Stimulated activated CD8-positive, alpha-beta memory T cell treated with anti-CD3 and anti-CD28 coated beads, Interleukin-15, amount 100 ng/mL, for 24 hours (primary cell): ENCODE measurements at places on chromosomes 1 and 21.

GRCh38 chr1:150762552-150762951 is 3.0 kb downstream of the CTSS start:
- DNase-seq = no peak

DNA sequence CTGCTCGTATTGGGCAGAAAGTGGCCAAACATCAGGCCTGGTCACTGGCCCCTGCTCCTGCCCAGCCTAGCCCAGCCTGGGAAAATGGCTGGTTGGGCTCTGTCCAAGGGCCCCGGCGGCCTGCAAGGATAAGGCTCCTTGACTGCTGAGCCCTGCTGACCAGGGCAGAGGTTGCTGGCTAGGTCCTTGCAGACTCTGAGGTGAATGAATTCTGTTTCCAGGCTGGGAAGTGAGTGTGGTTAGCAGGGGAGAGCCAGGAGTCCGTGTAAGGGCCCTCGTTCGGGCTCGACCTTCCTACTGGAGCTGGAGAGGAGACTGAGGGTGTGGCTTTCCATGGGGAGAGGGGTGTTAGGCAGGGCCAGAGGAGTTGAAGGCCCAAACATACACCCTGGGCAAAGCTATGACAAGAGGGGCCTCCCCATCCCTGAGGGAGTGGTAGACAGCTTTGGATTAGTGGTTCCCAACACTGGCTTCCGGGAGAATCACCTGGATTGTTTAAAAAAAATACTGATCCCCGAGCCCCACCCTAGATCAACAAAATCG is 20.6 kb downstream of the CSF1 start:
- no peak for DNase-seq

DNA sequence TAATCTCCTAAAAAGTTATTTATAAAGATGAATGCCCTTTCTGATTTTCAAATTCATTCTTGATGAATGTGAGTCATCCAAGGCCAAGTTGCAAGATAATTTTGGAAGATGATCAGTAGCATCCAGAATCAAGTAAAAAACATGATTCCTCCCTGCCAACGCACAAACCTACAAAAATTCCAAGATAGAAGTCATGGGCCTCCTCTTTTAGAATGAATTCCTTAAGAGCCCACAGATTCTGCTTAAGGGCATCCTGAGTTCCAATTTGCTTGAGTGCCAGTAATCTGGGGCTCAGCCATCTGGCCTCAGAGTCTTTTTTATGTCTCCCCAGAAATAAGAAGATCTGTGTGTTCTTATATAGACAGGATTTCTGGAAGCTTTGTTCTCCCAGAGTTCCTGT is 23.2 kb upstream of the SPATA6 start:
- no peak for DNase-seq

GRCh38 chr1:66445492-66446181 is 88.3 kb upstream of the SGIP1 start:
- no peak for DNase-seq

DNA sequence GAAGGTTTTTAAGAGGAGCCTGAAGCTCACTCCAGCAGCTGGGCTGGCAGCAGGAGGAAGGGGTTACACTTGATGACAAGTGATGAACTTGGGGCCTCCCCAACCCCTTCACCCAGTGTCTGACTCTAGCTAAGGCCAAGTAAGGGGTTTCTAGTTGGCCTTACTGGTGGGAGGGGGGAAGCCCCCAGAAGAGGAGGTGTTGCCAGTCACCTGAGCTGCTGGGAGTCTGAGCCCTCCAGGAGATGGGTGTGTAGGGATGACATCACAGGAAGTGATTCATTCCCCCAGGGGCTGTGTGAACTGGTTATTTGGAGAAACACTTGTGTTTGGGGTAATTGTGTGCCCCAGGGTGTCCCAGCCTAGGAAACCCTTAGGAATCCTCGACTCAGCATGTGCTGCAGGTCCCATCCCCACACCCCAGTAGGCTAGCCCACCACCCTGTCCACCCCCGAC is 3.1 kb downstream of the PADI1 start:
- no peak for DNase-seq

- no peak for DNase-seq
These were observed 5.7 kb downstream of the ALG14 start for GRCh38 chr1:95067062-95067461.

DNA sequence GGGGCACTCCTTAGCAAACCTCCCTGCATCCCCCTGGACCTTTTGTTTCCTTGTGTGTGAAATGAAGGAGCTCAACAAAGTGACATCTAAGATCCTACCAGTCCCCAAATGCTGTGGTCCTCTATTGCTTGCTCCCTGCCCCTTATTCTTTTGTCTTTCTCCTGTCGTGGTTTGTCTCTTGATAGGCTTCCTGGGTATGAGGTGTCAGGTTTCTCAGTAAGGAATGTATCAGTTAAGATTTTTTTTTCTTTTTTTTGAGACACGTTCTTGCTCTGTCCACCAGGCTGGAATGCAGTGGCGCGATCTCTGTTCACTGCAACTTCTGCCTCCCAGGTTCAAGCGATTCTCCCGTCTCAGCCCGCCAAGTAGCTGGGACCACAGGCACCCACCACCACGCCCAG is 16.8 kb downstream of the CNIH3 start:
- DNase-seq = no peak

DNA sequence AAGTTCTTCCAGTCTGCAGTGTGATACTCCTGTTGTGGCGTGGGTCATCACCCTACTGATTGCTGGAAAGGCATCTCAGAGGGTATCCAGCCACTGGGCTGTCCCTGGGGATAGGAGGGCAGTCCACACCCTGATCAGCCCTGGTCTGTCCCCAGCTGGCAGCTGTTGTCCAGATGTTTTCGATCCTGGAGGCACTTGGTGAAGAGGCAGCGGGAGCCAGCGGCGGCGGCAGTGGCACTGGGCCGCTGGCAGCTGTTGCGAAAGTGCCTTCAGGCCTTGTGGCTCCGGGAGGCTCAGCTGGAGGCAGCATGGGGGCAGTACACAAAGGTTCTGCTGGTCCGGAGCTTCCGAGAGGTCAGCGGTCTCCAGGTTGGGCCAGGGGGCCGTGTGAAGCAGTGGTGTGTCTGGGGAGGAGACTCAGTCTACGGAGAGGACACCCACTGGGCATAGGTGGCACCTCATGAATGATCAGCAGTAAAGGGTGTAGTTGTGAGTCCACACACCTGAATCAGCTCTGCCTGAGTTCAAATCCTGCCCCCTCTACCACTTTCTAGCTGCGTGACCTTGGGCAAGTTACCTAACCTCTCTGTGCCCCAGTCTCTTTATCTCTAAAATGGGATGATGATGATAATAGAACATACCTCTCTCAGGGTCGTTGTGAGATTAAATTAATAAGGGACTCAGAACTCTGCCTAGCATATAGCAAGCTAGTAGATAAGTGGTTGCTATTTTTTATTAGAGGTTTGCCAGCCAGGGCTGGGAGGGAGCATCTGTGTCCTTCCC is 6.1 kb downstream of the C1orf167 start:
- no peak for DNase-seq

DNA sequence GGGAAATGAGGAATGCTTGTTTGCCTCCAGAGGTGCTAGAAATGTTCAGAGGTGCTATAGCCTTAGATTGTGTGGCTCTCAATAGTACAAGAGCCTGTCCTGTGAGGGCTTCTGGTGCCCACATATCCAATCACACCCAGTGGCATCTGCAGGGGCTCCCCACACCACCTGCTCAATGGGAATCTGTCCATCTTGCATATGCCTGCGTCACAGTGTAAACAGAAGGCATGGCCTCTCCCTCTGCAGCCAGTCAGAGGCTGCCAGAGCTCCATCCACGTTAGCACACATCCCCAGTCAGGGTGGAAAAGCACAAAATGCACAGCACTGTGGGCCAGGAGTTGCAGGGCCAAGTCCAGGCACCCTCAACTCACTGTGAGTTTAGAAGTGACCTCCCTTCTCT is 113.6 kb upstream of the GRIK3 start:
- DNase-seq = no peak

DNA sequence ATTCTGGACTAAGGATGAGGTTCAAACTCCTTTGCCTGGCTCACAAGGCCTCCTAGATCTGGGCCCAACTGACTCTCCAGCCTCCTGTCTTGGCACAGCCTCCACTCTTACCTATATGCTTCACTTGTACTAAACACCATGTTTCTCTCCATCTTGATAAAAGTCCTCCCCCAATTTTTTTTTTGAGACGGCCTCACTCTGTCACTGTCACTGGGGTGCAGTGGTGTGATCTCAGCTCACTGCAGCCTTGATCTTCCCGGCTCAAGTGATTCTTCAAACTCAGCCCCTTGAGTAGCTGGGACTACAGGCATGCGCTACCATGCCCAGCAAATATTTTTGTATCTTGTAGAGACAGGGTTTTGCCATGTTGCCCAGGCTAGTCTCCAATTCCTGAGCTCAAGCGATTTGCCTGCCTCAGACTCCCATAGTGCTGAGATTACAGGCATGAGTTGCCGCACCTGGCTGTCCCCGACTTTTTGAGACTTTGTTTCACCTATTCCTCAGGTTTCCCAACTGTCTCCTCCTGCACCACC is 39.7 kb downstream of the CD34 start:
- DNase-seq = no peak

DNA sequence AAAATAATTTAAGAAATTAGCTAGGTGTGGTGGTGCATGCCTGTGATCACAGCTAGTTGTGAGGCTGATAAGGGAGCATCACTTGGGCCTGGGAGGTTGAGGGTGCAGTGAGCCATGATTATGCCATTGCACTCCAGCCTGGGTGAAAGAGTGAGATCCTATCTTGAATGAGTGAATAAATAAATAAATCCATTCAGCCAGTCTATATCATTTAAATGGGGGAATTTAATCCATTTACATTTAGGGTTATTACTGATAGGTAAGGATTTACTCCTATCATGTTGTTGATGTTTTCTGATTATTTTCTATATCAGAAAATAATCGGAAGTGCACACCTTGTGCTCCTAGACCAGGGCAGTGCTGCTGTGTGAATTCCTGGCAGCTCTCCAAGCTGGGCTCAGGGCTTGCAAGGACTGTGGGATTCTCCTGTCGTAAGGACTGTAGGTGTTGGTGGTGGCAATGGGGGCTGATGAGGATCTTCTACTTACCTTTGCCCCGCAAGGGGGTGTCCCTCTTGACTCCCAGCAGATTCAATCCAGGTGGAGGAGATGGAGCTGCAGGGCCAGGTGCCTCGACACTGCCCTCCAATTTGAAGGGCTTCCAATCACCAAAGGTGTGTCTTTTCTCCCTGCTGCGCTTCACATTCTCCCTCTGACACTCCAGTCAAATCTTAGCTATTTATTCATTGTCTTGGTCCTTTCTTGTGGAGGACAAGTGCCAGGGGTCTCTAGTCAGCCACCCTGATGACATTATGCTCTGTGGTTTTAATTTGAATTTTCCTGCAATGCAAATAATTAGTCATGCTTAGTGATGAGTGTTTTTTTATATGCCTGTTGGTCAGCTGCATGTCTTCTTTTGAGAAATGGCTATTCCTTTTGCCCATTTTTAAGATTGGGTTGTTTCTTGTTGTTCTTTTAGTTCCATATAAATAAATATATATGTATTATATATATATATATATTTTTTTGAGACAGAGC is 14.1 kb upstream of the TRAPPC10 start:
- no peak for DNase-seq

DNA sequence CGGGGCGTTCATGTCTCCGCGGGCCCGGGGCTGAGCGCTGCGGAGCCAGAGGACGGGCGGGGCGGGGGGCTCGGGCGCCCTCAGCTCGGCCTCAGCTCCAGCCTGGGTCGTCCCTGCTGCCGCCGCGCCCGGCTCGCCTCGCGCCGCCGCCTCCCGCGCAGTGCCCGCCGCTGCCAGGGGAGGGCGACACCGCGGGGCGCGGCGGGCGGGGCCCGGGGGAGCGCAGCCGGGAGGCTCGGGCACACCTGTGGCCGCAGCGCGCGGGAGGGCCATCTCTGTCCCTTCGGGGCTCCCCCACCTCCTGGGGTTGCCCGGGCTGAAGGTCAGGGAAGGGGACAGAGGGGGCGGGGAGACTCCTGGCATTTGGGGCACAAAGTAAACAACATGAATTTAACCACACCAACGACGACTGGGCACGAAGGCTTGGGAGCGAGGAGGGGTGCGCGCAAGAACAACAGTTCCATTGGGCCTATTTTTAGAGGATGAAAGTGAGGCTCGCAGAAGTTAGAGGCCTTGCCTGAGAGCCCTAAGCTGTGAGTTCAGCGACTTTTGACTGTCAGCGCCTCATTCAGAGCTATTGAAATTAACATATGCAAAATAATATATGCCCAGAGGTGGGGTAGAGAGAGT is at the start of gene FAM131C:
Gene FAM131C, minus strand, starts transcription at position 162 of the 630 bp plus-strand sequence. CDS start 209 bp downstream, outside the sequence.
- peak; percentile 10 for DNase-seq

GRCh38 chr1:206883876-206884275 is 13.4 kb upstream of the IL24 start:
- no peak for DNase-seq

GRCh38 chr21:29168891-29169315 is 38.5 kb downstream of the MAP3K7CL start:
- DNase-seq = no peak

- DNase-seq = no peak
These were observed 542.8 kb upstream of the BEND5 start for GRCh38 chr1:49319426-49319963.

DNA sequence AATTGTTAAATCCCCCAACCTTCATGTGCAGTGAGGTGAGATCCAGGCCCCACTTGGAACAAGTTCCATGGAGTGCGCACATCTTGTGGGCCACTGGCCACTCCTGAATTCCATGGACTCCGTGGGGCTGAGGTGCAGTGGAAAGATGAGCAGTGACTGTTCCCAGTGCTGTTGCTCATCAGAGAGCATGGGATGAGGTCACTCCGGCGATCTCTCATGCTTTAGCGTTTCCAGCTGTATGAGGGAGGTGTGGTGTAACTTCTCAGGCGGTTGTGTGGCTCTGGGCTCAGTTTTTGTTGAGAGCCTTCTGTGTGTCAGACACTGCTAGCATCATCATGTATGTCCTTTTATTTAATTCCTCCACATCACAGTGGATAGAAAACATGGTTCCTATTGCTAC is 96.2 kb downstream of the GALNT2 start:
- no peak for DNase-seq

DNA sequence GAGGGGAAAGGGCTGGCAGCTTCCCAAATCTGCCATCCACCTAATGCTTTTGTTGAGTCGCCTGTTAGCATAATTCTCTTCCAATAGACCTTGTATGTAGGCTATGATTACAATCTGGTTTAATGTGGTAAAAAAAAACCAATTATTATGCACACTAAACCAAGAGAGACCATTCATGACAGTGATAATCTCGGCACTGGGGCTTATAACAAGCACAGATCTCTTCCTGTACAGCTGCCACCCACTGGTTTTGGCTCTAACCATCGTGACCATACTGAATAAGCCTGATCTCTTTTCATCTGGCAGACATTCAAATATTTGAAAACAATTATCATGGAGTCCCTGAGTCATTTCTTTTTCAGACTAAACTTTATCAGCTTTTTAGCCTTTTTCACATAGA is 12.0 kb upstream of the SYT14 start:
- no peak for DNase-seq

- no peak for DNase-seq
These were observed 181.1 kb downstream of the RWDD3 start for GRCh38 chr1:95415146-95415545.

- no peak for DNase-seq
These were observed 49.6 kb upstream of the KCTD3 start for GRCh38 chr1:215517441-215517891.

- no peak for DNase-seq
These were observed 17.2 kb upstream of the C8A start for GRCh38 chr1:56837244-56837939.

- no peak for DNase-seq
These were observed 67.4 kb downstream of the TNFSF4 start for GRCh38 chr1:173139706-173140105.
